ENCODE measurements at places on chromosomes 13 and 19.
A peak's percentile ranks its signal among the peaks of the same experiment; 100 is the strongest.

DNA sequence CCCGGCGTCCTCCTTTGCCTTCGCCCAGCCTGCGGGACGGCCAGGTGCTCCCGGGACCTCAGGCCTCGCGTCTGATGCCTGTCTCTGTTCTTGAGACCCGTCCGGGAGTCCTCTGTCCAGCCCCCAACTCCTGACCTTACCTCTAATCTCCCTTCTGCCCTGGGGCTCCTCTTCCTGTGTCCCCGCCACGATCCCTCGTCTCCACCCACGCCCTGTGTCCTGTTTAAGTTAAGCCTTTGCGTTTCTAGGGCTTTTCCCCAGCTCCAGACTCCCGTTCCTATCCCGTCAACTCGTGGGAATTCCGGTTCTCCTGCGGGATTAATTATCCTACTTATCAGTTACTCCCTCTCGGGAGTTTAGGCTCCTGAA, 686 bp downstream of the LENG8 start:
- no peak for DNase-seq

- no peak for DNase-seq
These were observed 20.3 kb downstream of the HPN start for GRCh38 chr19:35061583-35062373.

DNA sequence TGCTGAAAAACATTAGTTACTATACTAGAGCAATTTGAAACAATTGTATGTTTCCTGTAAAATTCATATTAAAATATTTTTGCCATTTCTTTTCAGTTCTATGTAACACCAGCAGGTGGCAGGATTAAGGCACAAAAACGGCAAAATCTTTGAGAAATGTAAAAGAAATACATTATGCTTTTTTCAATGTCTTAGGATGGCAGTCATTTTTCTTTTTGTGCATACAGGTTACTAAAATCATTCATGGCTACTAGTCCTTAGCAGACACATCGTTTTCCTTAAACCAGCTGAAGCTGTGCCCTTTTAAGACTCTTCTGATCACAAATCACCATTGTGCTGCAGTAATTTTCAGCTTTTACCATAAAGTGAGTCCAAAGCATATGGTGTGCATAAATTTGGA, 800.7 kb upstream of the SLITRK5 start:
- DNase-seq: peak; percentile 3

- DNase-seq: no peak
These were observed 304.4 kb downstream of the SUCLA2 start for GRCh38 chr13:47696674-47697073.

DNA sequence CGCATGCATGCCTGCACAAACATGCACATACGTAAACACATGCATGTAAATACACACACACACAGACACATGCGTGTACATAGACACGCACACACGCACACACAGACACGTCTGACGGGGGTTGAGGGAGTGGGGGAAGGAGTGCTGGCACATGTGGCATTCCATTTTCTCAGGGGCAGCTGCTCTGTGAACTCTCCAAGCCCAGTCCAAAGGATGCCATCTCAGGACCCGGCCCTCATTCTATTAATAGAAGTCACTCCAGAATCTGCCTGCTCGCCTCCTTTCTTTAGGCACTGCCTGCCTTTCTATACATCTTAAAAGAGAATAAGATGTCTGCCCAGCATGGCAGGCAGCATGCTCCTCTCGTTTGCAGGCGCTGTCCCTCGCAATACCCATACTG, 5.3 kb downstream of the ARHGEF7 start:
- no peak for DNase-seq

GRCh38 chr13:30867089-30867669, 38.9 kb upstream of the MEDAG start:
- no peak for DNase-seq

- DNase-seq: no peak
These were observed 120.5 kb downstream of the ZNF536 start for GRCh38 chr19:30492586-30493270.

DNA sequence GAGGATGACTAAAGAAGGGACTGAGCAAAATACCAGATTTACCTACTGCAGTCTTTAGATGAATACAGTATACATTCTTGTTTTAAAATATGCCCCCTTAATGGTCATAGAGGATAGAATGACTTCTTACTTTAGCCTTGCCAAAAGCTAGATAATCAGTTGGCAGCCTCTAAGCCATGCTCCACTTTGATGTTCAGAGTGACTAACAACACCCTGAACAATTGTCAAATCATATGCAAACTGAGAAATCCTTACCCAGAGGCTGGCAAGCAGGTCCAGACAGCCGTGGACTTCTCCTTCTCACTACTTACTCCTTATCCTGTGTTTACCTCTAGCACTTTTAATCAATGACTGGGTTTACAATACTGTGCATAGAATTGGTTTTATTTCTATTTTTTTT, 23.6 kb upstream of the PHF11 start:
- DNase-seq: no peak

DNA sequence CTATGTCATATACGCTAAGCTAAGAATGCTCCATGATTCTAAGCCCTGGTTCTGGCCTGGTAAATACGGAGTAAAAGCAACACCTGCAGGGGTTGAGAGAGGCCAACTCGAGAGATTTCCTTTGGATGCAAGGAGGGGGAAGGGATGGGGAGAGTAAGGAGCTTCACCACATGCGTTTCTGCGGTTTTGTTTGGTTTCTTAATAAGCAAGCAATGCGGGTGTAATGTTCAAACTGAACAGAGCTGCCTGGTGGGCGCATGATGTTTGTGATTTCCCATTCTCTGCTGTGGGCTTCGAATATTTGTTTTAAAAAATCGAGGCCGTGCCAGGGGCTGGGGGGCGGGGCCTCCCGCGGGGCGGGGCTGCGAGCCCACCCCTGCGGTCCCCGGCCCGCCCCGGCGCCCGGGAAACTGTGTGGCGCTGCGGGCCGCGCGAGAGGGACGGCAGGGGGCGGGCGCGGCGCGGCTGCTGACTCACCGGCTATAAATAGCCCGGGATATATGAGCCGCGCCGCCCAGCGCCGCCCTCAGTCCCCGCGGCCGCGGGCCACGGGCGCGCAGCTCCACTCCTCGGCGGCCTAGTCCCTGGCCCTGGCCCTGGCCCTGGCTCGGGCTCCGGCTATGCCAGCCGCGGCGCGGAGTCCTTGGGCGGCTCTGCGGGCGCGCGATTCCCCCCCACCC, 5.1 kb downstream of the BBC3 start:
- DNase-seq: peak; percentile 92

GRCh38 chr19:16386619-16387240, 62.1 kb downstream of the KLF2 start:
- peak; percentile 85 for DNase-seq

DNA sequence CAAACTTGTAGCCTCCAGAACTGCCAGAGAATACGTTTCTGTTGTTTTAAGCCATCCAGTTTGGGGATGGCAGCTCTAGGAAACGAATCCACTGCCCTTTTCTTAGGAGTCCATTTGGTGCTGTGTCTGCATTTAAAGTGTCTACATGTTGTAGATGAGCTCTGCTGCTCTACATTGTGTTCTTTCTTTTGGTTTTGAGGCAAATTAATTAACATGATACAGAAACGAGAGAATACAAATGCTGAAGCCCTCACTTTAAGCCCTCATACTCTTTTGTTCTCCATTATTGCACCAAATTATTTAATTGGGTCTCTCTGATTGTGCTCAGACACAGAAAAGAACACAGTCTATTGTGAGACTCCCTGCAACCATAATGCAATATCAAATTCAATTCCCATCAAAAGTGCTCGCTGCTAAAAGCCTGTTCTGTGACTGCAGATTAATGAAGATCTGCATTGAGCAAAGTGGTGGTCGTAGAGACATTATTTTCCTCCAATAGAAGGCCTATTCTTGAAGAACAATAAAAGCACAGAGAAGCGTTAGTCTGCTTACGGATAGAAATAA, 166.3 kb upstream of the SOX21 start:
- DNase-seq: no peak

DNA sequence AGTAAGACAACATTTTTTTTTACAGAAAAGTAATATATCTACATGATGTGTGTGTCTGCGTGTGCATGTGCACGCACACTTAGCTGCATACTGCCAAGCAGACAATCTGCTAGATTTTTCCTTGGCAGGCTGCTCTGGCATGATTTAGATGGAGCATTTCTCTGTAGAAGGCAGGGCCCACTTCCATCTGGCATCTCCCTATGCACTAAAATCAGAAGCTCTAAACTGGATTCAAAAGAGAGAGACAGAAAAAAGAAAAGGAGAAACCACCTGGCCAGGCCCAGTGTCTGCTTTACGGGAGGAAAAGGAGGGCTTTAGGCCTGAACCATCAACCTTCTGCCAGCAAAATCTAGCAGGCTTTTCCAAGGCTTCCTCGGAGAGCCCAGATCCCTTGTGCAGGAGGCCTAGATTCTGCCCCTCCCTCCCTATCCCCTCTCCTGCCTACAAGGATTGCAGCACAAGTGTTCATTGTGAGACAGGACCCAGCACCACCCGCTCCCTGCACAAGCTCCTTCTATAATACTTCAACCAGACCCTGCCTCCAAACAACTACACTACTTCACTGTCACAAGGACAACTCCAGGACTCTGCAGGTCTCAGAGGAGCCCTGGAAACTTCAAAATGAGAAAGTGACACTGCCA, 99.3 kb downstream of the DOCK9 start:
- DNase-seq: peak; percentile 84

- DNase-seq: no peak
These were observed 73.0 kb upstream of the MAB21L1 start for GRCh38 chr13:35549481-35549880.

DNA sequence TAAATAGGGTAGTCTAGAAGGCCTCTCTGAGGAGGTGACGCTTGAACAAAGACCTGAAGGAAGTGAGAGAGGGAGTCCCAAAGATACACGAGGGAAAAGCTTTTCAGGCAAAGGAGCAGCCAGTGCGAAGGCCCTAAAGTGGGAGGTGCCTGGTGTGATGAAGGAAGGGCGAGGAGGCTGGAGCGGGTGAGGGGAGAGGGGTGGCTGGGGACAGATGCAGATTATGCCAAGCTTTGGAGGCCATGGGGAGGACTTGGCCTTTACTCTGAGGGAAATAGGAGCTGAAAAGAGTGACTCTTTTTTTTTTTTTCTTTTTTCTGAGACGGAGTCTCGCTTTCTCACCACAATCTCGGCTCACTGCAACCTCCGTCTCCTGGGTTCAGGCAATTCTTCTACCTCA, 2.9 kb downstream of the CLPTM1 start:
- no peak for DNase-seq

DNA sequence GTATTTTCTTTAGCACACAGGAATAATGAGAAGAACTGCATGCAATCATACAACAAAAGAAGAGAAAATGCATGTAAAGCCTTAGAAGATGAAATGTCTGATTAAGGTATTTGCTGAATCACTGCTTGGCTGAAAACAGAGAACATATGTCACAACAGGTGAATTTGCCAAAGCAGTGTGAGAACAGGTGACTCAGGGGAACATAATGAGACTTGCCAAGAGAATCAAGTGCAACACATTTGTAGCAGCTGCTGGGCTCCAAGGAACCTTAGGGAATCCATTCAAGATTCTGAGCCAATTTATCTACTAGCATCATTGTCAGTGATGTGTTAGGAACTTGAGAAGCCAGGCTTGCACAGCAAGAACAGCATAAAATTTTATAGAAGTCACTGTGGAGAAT, 273.1 kb downstream of the PCDH20 start:
- DNase-seq: no peak

DNA sequence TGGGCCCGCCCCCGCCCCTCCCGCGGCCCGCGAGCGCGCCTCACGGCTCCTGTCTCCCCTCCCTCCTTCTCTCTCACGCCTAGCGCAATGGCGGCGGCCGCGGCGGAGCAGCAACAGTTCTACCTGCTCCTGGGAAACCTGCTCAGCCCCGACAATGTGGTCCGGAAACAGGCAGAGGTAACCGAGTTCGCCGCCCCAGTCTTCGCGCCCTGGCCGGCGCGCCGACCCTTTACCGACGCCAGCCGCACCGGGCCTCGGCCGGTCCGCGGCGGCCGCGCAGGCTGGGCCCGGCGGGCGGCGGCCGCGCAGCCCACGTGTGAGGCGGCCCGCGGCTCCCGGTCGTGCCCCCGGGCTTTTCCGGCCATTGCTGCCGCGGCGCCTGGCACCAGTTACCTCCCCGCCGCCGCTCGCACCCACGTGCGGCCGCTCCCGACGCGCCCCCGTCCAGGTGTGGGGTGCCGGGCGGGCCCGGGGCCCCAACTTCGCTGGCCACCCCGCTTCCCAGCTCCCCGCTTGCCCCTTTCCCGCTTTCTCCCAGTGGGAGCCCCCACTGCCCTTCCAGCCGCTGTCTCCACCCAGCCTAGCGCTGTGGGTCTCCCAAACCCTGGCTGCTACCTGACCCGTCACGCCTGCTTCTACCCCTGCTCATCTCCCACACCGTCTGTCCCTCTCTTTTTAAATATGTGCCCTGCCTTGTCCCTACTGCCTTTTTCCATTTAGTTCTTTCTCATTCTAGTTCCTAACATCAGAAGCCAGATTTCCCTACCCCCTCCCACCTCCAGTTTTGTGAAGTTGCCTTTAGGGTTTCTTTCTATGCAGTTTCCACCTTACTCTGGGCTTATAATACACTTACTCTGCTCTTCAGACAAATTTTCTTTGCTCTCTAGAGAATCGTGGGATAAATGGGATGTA, 23.4 kb downstream of the IPO5 start:
- DNase-seq: peak; percentile 12

GRCh38 chr19:13095393-13095784, 7.3 kb downstream of the LYL1 start:
- DNase-seq: no peak

- no peak for DNase-seq
These were observed 75.8 kb upstream of the UBAC2 start for GRCh38 chr13:99124794-99125316.

GRCh38 chr19:12885749-12886650, 1.0 kb downstream of the KLF1 start:
- no peak for DNase-seq

DNA sequence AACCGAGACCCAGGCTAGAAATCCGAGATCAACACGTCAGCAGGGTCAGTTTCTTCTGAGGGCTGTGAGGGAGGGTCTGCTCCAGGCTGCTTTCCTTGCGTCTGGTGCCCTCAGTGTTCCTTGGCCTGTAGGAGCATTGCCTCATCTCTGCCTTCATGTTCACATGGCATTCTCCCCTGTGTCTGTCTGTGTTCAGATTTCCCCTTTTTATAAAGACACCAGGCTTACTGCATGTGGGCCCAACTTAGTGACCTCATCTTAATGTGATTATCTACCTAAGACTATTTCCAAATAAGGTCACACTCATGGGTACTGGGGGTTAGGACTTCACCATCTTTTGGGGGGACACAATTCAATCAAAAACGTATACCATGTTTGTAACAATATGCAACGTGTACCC, 57.2 kb upstream of the C1QTNF9 start:
- no peak for DNase-seq

- no peak for DNase-seq
These were observed 551.0 kb upstream of the ATXN8OS start for GRCh38 chr13:69556540-69557196.
